Fibroblast of mammary gland (primary cell): ENCODE measurements at places on chromosomes 4 and X.

GRCh38 chr4:43732829-43733426, 715.7 kb downstream of the KCTD8 start:
- no peak for DNase-seq

GRCh38 chr4:71267244-71267643, 71.6 kb upstream of the SLC4A4 start:
- DNase-seq, result no peak

DNA sequence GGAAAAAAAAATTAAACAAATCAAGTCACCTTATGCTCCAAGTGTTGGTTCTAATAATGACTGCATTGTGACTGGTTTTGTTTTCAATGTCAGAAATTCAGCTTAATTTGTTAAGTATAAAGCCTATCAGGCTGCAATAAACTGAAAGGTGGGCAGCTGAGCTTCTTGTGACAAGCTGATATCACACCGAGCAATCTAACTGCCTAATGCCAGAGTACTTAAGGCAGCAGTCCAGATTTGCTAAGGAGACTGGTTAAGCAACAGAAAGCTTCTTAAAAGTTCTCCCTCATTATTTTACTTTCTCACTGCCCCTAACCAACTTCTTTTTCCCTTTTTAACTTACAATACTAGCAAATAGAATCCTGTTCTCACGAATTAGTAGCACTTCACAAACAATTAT, 201.0 kb downstream of the MAB21L2 start:
- DNase-seq, result no peak

GRCh38 chr4:181528570-181529184, 714.5 kb upstream of the TENM3 start:
- peak; percentile 73 for DNase-seq

GRCh38 chrX:101210630-101211029, 9.0 kb upstream of the DRP2 start:
- DNase-seq, result no peak

GRCh38 chr4:113607998-113608397, 153.5 kb downstream of the CAMK2D start:
- no peak for DNase-seq

GRCh38 chrX:71917621-71918343, 7.1 kb downstream of the NHSL2 start:
- peak; percentile 58 for DNase-seq

- DNase-seq, result peak; percentile 50
Observed at GRCh38 chrX:16786791-16787735, 797 bp downstream of the TXLNG start.

DNA sequence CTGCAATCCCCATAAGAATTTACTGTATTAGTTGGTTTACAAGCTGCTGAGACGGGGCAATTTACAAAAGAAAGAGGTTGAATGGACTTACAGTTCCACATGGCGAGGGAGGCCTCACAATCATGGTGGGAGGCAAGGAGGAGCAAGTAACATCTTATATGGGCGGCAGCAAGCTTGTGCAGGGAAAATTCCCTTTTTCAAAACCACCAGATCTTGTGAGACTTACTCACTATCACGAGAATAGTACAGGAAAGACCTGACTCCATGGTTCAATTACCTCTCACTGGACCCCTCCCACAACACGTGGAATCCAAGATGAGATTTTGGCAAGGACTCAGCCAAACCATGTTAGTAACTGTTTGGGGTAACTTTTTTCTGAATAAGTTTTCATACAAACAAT, 1.8 kb upstream of the SPATA18 start:
- DNase-seq, result no peak

DNA sequence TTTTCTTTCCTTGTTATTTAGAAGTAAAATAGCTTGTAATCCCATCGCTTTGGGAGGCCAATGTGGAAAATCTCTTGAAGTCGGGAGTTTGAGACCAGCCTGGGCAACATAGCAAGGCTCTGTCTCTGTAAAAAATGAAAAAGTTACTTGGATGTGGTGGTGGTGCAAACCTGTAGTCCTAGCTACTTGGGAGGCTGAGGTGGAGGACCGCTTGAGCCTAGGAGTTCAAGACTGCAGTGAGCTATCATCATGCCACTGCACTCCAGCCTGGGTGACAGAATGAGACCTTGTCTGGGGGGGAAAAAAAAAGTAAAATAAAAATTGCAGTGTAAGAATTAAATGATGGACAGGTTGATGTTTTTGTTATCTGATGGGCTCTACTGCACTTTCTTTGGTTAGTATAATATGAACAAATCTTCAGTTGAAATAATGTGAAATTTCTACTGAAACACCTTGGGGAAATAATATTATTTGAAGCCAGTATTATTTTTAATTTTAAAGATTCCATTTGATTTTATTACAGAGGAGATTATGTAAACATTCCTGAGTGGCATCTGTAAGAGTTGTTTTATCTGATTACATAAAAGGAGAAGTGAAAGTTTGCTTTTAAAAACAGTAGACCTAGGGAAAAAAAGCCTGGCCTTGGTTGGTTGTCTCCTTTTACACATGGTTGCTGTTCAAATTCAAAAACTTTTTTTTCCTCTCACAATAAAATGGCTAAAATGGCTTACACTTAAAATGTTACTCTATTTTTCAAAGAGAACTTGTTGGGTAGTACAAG, 10.5 kb upstream of the NDUFC1 start:
- DNase-seq, result no peak

DNA sequence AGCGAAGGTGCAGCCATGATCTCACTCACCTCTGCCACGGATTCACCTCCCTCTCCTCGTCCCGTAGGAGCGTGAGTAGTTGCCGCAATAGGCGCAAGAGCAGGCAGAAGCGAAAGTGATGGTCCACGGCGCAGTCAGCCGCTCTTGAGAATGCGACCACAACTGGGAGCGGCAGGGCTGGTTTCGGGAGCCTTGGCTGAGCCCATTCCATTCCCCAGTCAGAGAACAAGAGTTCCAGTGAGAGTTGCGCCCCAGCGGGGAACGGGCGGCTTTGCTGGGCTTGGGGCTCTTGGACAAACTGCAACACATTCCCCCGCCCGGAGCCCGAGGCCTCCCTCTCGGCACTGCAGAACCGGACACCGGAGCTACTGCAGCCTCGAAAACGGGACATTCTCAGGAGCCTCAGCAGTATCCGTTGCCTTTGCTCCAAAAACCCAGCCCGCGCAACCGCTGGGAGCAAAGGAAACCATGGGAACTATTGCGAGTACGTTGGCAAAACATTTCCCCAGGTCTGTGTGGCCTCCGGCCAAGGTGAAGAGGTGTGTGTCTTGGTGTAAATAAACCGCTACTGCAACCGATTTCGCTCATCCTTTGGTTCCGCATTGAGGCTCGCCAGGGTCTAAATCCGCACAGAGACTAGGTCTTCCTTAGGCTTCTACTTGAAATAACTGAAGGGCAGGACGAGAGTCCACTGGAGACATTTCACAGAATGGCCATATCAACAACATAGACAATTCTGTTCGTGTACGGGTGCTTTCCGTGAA, 5.7 kb upstream of the ZBTB33 start:
- DNase-seq, result peak; percentile 87

DNA sequence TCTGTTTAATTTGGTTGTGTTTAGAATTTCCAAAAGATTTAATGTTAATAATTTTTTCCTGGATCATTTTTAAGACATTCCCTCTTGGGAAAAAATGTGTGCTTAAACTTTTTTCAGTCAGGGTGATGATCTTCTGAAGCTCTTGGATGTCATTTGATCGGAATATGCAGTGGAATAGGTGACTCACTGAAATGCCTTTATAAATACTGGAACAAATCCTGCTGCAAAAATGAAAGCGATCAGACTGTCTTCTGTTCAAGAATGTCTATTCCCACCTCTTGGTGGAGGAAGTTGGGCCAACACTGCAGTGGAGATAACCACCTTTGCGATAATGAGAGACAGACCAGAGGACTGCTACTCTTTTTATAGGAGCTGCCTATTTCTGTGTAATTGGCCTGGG, 46.7 kb downstream of the LARP1B start:
- DNase-seq, result peak; percentile 74

DNA sequence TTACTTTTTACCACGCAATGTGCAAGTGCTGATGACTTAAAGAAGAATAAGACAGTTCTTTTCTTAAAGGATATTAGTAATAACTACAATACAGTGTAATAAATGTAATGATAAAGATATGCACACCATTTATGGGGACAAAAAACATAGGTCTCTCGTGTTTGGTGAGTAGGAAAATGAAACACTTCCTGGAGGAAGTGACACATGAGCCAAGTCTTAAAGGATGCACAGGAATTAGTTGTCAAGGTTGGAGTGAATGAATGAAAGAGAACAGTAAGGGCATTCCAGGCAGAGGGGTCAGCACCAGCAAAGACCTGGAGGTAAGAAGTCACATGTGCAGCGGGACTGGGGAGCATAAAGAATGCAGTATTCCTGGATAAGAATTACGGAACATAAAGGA, 112.7 kb downstream of the SH3RF1 start:
- DNase-seq, result no peak

DNA sequence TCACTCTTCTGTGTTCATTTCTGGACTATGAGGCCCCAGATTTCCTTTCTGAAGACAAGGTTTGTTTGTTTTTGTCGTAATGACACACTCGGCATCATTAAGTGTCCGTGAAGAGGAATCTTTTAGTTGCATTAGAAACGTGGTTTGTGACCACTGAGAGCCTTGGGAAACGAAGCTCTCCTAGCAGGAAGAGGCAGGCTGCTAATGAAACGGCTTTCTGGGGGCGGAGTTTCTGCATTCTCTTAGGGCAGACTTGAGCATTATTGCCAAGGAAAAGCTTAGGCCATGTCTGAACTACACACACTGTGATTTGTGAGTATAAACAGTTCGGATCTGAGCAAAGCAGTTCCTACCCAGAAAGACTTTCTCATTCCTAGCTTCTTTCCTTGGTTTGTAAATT, 64.0 kb downstream of the SOX3 start:
- no peak for DNase-seq

DNA sequence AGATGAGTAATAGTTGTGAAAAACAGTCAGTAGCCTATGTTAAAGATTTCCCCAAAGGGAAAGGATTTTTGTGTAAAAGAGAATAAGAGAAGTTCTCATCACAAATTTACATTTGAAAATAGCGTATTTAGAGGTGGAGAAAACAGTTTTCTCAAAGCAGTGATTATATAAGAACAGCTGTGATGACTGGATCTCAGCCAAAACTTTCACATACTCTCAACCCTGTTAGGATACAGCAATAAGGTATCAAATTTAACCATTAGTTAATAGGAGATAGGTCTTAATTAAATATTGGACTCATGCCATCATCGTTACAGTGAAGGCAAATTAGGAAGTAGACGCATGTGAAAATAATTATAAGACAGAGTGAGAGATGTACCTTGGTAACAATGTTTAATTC, 622.7 kb downstream of the PCDH18 start:
- no peak for DNase-seq

GRCh38 chrX:115390078-115390477, 100.6 kb downstream of the LUZP4 start:
- no peak for DNase-seq

DNA sequence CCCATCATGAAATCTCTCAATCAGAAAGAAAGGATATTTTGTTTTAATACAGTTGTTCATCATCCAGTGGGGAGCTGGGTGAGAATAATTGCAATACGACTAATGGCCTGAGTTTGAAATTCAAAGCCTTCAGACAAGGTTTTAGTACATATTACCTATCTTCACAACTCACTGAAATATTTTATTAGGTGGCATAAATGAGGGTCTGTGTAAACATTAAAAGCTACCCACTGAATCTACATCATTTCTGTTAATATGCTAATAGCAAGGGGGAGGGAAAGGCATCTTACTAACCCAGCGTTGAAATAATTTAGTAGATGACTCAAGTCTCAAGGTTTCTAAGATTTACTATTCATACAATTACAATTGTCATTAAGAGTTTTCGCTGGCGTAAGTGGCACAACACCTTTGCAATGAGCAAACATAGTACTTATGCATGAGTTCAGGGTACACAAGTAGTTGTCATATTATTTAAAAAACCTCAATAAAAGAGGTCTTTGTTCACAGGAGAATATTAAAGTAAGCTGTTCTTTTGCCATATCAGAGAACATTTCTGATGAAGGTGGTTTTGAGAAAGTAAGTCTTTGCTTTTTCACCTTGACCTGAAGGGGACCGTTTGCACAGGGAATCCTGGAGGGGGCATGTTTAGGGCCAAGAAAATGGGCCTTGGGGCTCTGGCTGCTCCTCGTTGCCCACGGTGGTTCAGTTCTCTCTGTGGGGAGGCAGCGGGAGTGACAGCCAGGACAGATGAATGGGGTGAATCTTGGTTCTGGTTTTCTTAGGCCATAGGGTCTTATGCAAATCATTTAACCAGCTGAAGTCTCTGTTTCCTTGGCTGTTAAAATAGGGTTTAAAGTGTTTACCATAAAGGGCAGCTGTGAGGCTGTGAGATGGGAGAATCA, 4.5 kb upstream of the RHOH start:
- peak; percentile 57 for DNase-seq

DNA sequence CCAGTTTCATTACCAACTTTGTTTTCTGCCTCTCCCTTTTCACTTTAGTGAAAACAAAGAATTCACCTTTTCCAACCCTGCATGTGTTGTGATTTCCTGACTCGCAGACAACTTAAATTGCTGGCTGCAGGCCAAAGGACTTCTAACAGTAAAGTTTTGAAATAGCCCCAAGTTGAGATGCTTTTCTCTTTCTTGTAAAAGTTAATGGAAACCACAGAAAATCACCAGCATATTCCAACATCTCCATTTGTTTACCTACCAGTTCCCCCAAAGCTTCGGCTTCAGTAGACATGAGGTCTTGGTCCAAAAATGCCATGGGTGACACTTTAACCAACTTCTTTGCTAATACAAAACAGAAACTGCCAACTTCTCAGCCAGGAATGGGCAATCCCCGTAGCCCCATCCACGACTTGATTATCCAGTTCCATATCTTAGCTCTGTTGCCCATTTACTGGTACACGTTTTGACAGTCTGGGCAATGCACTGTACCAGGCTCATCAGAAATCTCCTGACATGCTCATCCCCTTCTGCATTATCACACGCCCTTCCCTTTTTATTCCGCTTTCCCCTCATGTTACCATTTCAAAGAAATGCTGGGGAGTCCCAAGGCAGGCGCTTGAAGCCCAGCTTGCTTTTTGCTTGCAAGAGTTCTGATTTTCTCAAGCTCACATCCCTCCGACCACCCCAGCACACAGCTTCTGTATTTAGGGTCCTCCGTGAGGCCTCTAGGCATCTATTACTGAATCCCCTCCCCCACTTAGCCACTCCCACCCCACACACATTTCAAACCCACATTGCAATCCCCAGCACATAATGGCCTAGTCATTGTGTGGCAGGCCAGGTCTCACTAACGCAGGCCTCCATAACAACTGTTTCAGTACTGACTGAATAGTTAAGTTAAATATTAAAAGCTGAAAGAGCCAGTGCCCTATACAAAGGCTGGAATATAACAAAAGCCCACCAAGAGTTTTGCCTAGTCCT, 137.9 kb upstream of the S100G start:
- peak; percentile 10 for DNase-seq

GRCh38 chr4:160423879-160424451, 1321.1 kb downstream of the RAPGEF2 start:
- DNase-seq, result peak; percentile 35

DNA sequence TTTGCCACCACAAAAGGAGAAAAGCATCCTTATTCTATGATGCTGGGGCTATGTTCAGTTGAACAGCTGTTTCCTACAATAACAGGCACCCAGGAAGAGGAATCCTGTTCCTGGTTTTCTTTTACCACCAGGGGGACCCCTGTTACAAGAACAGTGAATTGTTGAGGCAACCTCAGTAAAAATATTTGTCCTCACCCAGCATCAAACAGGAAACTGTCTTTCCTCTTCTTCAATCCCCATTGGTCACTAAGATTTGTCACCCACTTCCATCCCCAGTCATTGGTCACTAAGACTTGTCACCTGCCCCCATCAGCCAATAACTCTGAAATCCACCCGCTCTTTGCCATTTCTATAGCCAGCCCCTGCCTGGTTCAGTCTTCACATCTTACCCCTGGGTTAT, 143.5 kb upstream of the GALNT7 start:
- peak; percentile 77 for DNase-seq
